IPS DF 19.7 (cell line): ENCODE measurements at places on chromosomes 6 and 20.

DNA sequence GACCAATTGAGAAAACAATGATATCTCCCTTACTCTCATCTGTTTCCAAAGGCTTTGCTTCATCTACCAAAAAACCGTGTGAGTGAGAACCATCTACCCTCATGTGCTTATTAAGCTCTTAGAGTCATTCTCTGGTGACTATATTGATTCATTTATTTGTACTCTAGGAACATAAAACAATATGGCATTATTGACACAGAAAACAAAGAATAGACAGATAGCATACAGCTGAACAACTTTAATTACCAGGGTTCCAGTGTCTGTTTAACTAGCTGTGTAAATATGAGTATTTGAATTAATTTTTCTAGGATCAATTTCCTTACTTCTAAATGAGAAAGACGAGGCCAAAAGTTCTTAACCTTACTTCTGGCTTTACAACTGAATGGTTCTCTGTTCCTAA is 31.3 kb upstream of the HEY2 start:
- no peak for DNase-seq

- no peak for DNase-seq
Observed at GRCh38 chr6:37688078-37688850, 9.4 kb downstream of the MDGA1 start.

DNA sequence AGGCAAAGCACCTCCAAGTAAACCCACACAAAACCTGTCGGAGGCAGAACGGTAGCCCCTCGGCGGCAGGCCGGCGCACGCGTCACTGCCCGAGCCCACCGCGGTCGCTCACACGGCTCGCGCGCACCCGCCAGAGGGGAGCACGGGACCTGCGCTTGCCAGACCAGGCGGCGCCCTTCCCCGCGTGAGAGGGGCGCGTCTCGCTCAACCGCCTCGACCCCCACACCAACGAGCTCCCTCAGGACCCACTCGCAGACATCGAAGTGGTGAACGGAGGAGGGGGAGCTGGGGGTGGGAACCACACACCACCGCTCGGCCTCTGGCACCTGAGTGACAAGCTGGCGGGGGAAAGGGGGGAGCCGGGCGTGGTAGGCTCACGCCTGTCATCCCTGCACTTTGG is 1513.4 kb upstream of the DEFB115 start:
- DNase-seq: no peak

DNA sequence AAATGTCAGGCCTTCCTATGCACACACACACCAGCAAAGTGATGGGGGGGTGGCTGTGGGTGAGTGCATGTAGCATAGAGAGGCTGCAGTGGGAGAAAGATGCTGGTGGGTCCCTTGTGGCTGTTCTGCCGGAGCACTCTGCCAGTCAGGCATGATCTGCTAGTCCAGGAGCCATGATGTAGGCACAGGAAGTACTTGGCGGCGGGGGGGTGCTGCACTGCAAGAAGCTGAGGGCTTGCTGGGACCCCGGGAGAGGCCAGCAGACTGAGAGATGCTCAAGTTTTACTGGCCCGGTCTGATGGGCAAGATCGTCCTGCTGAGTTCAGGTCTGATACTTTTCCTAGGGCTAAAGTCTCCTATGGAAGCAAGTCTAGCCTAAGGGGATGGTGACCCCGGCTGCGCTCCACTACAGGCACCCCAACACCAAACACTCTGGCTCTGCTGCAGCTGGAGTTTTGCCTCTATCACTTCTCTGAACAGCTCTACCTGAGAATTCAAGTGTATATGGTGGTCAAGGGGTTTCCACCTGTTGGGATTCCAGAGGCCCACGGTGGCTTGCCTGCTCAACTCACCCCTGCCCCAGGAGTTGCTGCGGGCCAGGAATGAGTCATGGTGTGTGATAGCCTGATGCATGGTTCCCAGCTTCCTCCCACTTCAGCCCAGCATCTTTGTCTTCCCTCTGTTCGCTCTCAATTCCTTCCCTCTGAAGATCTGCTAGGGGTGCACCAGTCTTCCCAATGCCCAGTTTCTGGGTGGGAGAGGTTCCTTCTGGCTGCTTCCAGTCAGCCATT is 971.8 kb upstream of the ADGRB3 start:
- DNase-seq: no peak

DNA sequence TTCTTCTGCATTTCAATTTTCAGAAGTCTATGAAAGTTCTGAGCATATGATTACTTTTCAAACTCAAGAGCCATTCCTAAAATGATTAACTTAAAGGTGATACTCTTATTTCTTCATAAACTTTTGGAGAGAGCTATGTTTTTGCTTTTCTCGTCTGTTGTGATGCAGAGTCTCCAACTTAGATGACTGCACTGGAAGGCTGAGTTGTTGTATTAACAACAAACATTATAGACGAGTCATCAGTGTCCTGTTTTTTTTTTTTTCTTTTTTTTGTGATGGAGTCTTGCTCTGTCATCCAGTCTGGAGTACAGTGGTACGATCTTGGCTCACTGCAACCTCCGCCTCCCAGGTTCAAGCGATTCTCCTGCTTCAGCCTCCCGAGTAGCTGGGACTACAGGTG is 101.9 kb downstream of the CD109 start:
- DNase-seq: no peak

DNA sequence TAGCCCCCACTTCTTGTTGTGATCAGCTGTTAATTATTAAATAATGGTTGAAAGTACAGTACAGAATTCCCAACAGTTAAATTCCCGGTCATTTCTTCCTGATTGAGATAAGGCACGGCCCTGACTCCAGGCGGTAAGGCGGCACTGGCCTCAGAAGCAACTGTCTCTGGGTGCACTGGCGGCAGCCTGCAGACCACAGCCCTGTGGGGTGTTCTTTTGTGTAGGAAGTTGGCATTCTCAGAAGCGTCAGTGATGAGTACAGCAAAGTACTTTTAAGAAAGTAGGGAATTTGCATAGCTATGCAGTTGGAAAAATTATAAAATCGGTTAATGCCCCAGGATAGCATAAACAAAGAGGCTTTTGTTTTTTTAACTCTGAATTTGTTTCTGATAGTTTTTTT is 50.5 kb downstream of the SAMD5 start:
- no peak for DNase-seq

DNA sequence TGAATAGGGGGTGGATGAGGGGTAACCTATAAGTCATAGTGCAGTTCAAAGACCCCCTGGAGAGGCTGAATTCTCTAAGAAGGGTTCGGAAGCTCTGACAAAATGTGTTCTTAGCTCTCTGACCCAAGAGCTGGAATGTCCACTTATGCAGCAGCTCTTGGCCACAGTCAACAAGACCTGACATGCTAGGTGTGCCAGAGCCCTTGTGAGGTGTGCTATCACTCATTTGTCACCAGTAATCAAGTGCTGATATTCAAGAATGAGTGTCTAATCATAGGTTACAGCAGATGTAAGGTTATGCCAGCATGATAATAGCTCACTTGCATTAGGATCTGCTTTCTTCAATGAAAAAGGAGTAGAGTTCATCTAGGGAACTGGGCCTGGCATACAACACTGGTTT is 28.1 kb downstream of the TOMM6 start:
- DNase-seq: no peak

- no peak for DNase-seq
Observed at GRCh38 chr6:44989391-44989790, 338.7 kb upstream of the RUNX2 start.

- no peak for DNase-seq
Observed at GRCh38 chr6:169490830-169491229, 211.0 kb downstream of the WDR27 start.

DNA sequence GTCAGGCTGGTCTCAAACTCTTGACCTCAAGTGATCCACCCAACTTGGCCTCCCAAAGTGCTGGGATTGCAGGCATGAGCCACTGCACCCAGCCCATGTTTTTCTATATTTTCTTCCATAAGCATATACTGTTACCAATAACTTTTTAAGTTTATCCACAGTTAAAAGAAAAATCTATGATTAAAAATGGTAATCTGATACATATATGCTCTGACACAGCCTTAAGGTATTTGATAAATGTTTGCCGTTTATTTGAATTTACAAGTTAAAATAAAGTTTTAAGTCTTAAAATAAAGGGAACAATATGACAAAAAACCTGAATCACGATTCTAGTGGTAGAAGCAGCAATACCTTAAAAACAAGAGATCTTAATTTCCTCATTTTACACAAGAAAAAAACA is 5.2 kb downstream of the STK38 start:
- no peak for DNase-seq

GRCh38 chr6:41655646-41656001 is 17.4 kb downstream of the MDFI start:
- DNase-seq: no peak

- DNase-seq: no peak
Observed at GRCh38 chr6:117547688-117548621, 54.4 kb downstream of the GOPC start.

- DNase-seq: no peak
Observed at GRCh38 chr6:153167907-153168306, 36.8 kb upstream of the RGS17 start.

- no peak for DNase-seq
Observed at GRCh38 chr6:53556986-53557715, 12.2 kb upstream of the GCLC start.

DNA sequence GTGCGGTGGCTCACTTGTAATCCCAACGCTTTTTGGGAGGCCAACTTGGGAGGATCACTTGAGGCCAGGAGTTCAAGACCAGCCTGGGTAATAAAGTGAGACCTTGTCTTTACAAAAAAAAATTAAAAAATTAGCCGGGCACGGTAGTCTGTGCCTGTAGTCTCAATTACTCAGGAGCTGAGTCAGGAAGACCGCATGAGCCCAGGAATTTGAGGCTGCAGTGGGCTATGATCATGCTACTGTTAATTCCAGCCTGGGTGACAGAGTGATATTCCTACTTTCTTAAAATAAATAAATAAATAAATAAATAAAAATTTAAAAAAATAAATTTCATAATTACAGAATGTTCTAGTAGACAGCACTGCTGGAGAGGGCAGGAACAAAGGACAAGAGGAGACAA is 62.4 kb downstream of the DST start:
- DNase-seq: no peak
